ENCODE measurements at places on chromosomes 5 and 9.

GRCh38 chr5:113680534-113680933 is 167.0 kb downstream of the YTHDC2 start:
- DNase-seq = no peak

- no peak for DNase-seq
Observed at GRCh38 chr9:95608341-95608740, 91.6 kb upstream of the PTCH1 start.

DNA sequence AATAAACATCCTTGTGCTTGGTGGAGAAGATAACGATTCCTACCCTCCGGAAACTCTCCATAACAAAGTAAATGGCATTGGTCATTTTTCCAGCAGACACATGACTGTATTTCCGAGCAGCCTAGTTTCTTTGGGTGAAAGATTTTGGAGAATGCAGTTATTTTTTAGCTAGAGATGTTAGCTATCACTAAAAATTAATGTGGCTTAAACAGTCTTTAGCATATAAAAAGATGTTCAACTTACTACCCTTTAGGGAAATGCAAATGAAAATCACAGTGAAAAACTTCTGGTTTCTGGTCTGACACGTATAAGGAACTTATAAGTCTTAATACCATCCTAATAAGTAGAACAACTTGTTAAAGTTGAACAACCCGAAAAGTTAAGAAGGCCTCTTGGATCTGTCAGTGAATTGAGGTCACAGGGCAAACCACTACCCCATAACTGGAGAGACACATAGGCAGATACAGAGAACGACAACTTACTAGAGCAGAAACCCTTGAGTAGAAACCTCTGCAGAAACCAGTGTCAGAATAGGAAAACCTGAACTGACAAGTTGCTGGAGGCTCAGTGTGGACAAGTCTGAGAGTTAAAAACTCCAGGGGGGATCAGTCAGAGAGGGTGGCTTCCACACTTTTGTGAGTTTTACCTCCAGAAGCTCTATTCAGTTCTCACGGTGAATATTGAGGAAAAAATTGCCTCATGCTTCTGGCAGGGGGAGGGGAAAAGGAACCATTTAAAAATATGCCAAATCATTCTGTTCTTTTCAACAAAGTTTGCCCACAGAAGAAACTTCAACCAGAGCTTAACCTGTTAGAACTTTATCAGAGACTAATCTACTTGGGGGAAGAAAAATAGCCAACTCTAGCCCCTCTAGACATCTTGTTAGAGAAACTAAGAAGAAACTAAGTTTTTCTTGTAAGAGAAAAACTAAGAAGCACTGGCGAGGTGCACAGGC is 325.2 kb upstream of the RPS23 start:
- no peak for DNase-seq

- DNase-seq = no peak
Observed at GRCh38 chr9:133181561-133181960, 17.8 kb upstream of the GBGT1 start.

DNA sequence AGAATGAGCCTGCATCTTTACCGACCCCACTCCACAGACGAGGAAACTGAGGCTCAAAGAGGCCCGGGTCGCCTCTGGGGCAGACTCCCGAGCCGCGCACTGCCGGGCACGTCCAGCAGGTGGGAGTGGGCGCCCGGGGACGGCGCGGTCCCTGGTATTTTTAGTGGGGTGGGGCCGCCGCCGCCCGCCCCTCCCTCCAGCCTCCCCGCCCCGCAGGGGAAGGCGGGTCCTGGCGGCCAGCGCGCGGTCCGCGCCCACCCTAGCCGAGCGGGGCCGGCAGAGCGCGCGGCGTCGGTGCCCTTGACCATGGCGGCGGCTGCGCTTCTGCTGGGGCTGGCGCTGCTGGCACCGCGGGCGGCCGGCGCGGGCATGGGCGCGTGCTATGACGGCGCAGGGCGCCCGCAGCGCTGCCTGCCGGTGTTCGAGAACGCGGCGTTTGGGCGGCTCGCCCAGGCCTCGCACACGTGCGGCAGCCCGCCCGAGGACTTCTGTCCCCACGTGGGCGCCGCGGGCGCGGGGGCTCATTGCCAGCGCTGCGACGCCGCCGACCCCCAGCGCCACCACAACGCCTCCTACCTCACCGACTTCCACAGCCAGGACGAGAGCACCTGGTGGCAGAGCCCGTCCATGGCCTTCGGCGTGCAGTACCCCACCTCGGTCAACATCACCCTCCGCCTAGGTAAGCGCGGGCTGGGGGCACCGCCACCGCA is at the start of gene LAMC3:
Gene LAMC3 (plus strand): TSS at position 266 of the 710 bp plus-strand sequence. CDS start 41 bp downstream, at position 307.
- no peak for DNase-seq

DNA sequence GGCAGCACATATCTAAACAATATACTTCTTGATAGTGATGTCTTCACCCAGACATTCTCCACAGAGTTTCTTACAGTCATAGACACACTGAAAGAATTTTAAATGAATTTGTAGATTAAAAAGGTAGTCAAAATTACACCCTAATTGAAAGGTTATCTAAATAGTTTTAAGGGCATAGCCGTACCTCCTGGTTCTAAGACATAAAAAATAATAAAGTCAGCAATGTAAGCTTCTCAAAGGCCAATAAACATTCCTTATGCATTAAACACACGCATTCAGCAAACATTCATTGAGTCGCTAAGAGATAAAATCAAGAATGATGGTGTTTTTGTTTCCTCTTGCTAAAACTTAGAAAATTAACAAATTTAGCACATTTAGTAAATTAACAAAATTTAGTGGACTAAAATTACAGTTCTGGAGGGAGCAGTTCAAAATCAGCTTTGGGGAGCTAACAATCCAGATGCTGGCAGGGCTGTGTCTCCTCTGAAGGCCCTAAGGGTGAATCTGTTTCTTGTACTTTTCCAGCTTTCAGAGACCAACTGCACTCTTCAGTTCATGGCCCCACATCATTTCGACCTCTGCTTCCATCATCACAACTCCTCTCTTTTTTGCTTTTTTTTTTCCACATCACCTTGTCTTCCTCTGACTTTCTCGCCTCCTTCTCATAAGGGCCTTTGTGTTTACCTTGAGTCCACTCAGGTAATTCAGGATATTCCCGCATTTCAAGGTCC is 516.5 kb downstream of the DNAH5 start:
- DNase-seq = no peak

DNA sequence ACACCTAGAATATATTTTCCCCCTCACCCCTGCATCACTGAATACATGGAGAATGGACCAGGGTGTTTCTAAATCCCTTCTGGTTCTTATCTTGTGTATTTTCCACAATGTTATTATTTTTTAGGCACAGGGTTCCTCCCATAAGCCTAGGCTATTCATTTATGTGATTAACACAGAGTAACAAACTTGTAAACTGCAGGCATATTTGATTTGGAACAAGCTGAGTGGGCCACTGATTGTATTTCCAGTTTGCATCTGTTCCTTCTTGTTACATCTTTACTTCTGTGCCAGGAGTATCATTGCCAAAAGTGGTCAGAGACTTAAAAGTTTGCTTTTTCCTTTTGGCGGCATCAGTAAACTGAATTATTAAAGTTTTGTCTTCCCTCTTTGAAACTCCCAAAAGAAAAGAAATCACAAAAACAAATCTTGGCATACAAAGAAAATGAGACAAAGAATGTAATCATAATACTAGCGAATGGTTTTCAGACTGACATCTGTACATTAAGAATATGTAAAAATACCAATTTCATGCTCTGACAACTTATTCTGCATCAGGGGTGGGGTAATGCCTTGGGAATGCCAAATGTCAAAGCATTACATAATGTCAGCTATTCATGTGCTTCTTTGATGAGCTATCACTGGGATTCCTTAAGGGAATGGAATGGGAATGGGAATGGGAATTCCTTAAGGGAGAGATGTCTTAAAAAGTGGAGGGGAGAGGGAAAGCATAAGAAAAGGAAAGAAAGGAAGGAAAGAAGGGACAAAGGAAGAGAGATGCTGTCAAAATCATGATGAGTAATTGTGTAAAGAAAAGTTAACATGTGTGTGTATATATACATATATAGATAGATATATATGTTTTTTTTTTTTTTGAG is 22.2 kb upstream of the PAX5 start:
- DNase-seq = no peak

- no peak for DNase-seq
Observed at GRCh38 chr5:35854248-35854647, 2.4 kb upstream of the IL7R start.

DNA sequence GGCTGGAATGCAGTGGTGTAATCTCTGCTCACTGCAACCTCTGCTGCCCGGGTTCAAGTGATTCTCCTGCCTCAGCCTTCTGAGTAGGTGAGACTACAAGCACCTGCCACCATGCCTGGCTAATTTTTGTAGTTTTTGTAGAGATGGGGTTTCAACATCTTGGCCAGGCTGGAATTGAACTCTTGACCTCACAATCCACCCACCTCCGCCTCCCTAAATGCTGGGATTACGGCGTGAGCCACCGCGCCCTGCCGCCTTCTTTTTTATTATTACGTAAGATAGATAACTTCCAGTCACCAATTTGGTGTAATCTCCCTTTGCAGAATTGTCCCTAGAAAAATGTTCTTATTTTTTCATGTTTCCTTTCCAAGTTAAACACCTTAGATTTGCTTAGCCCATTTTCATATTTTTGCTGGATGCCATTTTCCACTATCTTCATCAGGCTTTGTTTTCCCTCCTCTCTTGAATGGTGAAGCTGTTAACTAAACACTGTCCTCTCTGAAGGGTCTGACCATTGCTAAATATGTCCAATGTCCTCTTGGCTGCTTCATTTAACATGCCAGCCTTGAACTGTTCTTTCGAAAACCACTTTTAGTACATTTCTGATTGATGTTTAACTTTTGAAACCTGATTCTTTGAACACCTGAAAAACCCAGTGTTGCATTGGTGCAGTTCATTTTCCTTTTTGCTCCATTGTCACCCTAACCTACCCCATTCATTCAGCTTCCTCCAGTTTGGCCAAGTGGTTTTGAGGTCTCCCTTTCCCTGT is 135.1 kb upstream of the PIK3R1 start:
- DNase-seq = no peak

DNA sequence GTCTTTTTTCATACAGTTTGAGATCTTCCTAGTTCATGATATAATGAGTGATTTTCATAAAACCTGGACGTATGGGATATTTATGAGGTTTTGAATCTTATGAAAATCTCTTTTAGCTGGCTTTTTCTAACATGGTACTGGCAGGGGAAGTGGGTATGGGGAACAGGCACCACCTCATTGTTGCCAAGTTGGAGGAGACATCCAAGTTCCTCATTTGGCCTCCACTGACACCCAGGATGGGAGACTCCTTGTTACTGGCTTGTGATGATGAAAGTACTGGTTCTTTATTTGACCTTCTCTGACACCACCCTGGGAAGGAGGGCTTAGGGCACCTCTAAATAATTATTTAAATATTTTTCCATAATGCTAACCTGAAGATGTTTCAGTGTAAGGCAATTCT is 4.0 kb upstream of the TNPO1 start:
- no peak for DNase-seq

- DNase-seq = no peak
Observed at GRCh38 chr9:77960356-77961153, 71.1 kb downstream of the GNAQ start.

- no peak for DNase-seq
Observed at GRCh38 chr9:98416294-98417248, 161.1 kb upstream of the TBC1D2 start.

GRCh38 chr9:114288193-114289091 is 34.5 kb upstream of the ORM1 start:
- DNase-seq = no peak

DNA sequence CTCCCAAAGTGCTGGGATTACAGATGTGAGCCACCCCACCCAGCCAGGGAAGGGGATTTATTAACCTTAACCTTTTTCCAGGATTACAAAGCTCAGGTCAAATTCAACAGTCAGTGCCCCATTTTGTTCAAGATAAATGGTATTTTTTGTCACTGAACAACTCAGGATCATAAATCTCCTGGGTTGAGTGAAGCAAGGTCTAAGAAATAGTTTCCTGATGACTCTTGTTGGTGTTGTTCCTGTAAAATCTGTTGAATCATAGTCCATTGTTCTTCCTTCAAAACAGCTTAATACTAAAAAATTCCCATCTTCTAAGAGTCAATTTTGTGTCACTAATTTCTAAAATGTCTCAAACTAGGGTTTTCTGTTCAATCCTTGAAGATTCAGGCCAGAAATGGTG is 33.9 kb upstream of the JMY start:
- DNase-seq = no peak

DNA sequence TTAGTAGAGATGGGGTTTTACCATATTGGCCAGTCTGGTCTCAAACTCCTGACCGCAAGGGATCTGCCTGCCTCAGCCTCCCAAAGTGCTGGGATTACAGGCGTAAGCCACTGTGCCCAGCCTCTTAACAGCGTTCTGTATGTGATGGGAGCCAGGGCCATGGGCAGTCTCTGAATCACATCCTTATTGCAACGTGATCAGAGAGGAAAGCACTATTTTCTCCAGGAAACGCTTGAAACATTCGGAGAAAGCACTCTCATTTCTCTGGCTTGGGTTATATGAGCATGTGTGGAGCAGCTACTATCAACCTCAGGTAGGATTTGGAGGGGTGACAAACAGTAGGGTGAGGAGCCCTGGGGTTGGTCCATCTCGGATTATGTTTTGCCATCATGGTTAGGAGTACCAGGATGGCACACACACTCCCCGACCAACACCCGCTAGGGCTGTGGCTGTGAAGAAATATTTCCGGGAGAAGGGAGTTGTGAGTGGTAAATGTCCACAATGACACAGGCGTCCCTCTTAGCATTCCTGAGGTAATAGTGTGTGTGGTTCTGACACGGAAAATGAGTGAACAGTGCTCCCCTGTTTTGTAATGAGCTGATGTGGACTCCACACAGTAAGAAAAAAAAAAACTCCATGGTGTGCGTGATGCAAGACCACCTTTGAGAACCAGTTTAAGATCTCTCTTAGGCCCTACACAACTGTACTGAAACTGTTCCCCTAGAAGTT is 406.2 kb upstream of the ZNF608 start:
- DNase-seq = no peak

DNA sequence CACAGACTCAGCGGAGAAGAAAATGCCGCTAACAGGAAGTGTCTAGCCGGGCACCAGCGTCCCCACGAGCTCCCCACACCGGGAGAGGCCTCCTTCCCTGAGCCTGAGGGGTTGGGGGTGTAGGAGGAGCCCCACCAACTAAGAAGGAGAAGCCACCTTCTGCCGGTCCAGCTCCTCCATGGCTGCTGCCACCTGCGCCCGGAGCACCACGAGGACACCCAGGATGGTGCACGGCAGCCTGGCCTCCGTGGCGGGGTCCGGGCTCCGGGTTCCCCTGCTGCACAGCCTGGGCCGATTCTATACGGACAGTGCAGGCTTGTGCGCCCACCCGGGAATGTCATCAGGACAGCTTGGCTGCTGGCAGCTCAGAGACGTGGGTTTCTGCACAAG is 297 bp downstream of the LCN8 start:
- DNase-seq = no peak

GRCh38 chr5:67857502-67857901 is 358.1 kb upstream of the PIK3R1 start:
- DNase-seq = no peak

DNA sequence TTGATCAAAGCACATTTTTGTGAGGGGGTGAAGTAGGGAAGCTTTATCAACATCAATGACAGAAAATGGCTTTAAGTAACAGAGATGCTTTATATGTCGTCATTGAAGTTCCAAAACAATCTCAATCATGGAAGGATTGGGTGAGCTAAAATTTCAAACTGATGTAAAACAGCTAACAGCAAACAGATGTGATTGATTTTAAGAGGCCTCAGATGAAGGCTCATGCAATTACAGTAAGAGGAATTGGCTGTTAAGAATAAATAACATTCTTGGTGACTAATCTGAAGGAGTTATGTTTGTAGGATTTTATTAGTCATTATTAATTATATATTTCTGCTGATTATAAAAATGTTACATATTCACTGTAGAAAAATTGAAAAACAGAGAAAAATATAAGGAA is 63.5 kb upstream of the PUM3 start:
- DNase-seq = no peak
